ENCODE measurements at places on chromosomes 5 and 9.

DNA sequence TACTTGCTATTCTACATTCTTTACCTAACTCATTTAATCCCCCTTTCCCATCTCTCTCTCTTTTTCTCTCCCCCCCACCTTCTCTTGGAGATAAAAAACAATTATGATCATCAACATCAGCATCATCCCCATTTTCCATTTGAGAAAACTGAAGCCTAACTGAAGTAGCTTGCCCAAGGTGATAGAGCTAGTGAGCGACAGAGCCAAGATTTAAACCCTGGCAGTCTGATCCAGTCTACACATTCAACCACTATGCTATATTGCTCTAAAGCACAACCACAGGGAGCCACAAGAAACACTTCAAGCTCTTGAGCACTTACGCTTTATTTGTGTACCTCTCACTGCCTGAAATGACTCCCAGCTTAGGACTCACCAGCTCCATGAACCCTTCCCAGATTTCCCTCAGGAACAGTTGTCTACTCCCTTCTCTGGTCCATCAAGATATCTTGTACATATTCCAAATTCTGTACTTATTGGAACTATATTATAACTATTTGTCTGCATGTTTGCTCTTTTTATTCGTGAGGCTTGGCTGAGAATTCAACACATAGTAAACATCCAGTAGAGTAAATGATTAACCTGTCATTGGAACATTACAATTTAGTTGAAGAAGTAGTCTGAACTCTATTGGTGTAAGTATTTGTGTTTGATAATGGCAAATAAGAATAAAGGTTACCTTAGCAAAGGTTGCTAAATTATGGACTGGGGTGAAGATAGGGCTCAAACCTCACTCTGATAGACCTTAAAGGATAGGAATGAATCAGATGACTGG is 164.8 kb downstream of the EFNA5 start:
- no peak for DNase-seq

GRCh38 chr9:8179381-8180053 is 379.9 kb upstream of the DMAC1 start:
- DNase-seq: no peak

GRCh38 chr5:90843443-90843842 is 284.8 kb downstream of the ADGRV1 start:
- DNase-seq: no peak

GRCh38 chr9:36828611-36829013 is 205.5 kb downstream of the PAX5 start:
- DNase-seq: no peak

DNA sequence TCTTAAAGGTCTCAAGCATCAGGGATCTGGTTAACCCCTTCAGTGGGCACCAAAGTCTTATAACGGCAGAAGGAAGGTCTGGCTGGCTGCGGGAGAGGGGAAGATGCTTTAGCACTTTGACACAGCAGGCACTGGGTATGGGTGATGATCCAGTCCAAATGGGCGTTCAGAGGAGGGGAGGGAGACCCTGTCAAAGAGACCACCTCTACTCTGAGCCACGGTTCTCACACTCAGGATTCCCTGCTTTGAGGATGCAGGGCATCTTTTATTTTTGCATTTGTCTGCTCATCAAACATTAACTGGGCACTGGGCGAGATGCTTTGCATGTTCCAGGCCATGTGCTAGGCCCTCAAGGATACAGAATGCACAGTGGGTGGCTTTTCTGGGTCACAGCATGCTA is 204.0 kb downstream of the DAB2IP start:
- DNase-seq: no peak

DNA sequence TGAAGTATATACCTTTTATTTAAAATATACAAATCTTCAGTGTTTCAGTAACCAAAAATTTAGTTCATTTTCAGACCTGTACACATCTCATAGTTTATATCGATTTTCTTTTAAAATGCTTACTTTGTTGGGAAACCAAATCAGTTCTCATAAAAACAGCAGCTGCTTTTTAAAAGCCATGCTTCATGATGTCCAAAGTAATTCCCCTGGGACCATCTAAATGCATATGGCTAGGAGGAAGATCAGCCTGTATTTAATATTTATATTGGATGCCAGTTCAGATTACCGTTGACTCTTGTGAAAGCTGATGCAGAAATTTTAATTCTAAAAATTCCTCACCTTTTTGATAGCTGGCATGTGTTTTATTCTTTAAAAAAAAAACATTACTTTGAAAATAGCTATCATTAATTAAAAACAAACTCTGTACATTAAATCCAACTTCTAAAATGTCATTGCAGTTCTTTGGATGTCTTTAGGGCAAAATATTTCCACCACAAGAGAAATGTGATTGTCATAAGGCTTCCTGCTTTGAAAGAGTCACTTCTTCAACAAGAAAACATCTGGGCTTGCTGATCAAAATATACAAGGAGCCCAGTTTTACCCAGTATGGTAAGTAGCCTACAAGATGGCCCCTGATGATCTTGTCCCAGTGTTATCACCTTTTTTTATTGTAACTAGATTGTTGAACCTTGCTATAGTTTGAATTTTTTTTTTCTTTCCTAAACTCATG is 1242.9 kb upstream of the CDH6 start:
- no peak for DNase-seq

GRCh38 chr9:129455151-129455995 is 165.5 kb downstream of the C9orf50 start:
- no peak for DNase-seq

- DNase-seq: no peak
Measured at GRCh38 chr5:62616615-62617277, 38.1 kb downstream of the LRRC70 start.

DNA sequence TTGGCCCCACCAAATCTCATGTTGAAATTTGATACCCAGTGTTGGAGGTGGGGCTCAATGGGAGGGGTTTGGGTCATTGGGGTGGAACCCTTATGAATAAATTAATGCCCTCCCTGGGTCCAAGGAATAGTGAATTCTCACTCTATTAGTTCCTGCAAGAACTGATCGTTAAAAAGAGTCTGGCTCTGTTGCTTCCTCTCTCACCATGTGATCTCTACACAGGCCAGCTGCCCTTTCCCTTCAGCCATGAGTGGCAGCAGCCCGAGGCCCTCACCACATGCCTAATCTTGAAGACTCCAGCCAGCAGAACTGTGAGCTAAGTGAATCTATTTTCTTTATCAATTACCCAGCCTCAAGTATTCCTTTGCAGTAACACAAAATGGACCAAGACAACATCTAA is 106.0 kb downstream of the CAAP1 start:
- no peak for DNase-seq

DNA sequence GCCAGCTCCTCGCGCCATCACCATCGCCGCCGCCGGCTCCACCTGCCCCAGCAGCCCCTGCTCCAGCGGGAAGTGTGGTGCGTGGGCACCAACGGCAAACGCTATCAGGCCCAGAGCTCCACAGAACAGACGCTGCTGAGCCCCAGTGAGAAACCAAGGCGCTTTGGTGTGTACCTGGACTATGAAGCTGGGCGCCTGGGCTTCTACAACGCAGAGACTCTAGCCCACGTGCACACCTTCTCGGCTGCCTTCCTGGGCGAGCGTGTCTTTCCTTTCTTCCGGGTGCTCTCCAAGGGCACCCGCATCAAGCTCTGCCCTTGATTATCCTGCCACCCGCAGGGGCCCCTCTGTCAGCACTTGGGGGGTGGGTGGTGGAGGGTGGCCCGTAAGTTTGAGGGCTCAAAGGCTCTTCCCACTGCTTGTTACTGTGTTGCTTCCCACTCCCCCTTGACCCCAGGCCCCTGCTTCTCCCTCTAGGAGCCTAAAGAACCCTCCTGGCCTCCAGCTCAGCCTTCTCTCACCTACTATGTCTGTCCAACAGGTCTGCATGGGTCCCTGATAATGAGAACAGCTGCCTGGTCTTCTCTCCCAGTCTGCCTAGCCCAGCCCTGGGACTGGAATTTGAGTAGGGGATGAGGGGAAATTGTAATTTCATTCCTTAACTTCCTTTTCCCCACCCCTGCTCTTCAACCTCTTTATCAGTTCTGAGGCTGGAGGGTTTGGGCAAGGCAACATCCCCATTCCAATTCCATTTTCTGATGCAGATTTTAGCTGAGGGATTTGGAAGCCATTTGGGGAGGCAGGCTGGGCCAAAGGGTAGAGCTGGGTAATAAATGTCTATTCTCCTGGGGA is 9.0 kb downstream of the RACK1 start:
- DNase-seq: no peak

GRCh38 chr5:120405286-120405864 is 58.7 kb upstream of the PRR16 start:
- DNase-seq: no peak

DNA sequence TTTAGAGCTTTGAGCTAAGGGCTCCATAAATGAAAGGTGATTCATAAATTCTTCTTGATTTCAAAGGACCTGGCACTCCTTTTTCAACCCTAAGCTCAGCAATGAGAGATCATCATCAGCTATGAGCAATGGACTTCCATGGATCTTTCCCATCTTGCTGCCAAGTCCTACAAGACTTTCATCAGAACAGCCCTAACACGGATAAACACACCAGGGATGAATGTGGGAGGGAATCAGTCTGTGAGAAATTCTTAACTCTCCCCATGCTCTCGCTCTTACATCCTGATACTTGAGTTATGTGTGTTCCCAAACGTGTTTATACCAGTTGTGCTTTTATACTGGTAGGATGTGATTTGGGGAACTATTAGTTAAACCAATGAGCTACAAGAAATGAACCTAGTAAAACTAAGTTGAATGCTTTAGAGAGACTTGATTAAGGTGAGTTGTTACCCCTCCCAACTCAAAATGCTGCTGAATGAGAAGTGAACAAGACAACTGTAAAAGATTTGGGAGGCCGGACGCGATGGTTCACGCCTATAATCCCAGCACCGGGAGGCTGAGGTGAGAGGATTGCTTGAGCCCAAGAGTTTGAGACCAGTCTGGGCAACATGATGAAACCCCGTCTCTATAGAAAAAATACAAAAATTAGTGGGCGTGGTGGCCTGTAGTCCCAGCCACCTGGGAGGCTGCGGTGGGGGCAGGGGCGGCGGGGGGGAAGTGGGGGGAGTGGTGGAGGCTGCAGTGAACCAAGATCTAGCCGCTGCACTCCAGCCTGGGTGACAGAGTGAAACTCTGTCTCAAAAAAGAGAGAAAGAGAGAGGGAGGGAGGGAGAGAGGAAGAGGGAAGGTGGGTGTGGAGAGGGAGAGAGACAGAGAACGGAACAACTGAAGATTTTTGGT is 5.2 kb upstream of the RPL26L1 start:
- DNase-seq: no peak

DNA sequence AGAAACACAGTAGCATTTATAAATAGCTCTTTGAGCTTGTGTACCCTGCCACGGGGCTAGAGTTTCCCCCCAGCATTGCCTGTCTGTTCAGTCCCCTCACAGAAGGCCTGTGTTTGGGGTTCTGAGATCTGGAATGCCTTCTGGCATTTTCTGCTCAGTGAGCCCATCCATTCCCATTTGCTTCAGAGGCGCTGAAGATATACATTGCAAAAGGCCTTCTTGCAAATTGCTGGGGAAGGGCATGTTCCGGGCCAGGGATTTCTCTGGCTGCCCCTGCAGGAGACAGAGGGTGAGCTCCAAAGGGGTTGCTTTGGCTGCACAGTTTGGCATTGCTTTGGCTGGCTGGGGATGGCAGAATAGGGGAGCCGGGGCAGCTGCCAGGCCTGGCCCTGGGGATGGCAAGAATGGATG is 308.4 kb downstream of the MSX2 start:
- no peak for DNase-seq
